ENCODE measurements at places on chromosomes 3 and 15.
A peak's percentile ranks its signal among the peaks of the same experiment; 100 is the strongest.

DNA sequence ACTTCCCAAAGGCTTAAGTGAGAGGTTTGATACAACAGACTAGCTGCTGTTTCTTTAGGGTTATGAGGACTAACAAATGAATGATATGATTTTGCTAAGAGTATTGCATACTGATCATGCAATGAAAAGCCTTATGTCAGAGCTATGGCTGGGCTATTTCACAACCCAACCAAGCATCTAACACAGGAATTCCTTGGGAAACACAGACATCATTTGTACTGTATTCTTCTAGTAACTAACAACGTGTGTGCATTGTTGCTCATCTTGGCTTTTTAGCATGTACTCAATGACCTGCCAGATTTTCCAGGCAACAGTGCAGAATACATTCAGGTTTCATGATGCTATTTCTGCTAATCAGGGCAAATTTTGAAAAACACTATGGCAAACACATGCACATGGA is 19.3 kb downstream of the PDZRN3 start:
- DNase-seq, result no peak

GRCh38 chr3:177513815-177514610 is 316.7 kb upstream of the TBL1XR1 start:
- no peak for DNase-seq

GRCh38 chr15:69298697-69299441 is at the start of gene PAQR5:
Gene PAQR5, plus strand, starts transcription at chr15:69298912. Its CDS starts 61,169 bp downstream, at chr15:69360081.
- peak; percentile 52 for DNase-seq

DNA sequence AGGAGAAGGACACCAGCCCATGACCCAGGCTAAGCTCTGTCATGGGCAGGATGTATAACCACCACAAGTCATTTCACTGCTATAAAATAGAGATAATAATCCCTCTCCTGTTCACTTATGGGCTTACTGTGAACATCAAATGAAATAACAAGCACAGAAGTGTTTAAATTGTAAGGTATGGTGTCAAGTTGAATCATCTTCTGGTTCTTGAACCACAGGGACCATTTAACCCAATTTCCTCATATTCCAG is 44.3 kb upstream of the TLE3 start:
- DNase-seq, result no peak

Measured in WERI-Rb-1 (cell line).